ENCODE measurements at places on chromosomes 1 and 21.

- no peak for DNase-seq
These were observed 210.2 kb upstream of the DMRTA2 start for GRCh38 chr1:50633465-50633864.

GRCh38 chr1:45455162-45455561 lies 35.8 kb downstream of the TESK2 start:
- no peak for DNase-seq

DNA sequence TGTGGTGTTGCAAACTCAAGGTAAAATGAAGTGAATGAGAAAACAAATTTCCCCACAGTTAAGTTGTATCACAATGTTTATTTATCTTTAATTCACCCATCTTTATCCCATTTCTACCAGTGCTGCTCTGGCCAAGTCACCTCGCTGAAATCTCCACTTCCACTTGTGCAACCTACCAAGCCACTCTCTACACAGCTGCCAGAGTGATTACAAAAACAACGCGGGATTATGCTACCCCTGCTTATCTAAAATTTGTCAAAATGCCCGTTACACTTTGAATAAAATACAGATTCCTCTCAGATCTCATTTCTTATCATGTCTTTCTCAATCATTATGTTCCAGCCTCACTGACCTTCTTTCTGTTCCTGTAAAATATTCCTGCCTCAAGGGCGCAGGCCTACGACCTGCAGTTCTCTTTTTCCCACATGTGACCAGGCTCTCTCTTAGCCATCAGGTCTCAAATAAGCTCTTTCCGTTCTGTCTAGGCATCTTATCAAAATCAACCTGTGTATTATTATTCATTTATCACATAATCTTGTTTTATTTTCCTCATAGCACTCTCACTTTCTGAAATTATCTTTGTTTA lies 95.6 kb downstream of the NTMT2 start:
- DNase-seq = no peak

GRCh38 chr1:167465018-167465417 lies 53.3 kb downstream of the CD247 start:
- no peak for DNase-seq

- no peak for DNase-seq
These were observed at the start of gene CDA for GRCh38 chr1:20588634-20589225. TSS of gene CDA (plus strand) at chr1:20589097. CDS start at chr1:20589130, 33 bp downstream.

DNA sequence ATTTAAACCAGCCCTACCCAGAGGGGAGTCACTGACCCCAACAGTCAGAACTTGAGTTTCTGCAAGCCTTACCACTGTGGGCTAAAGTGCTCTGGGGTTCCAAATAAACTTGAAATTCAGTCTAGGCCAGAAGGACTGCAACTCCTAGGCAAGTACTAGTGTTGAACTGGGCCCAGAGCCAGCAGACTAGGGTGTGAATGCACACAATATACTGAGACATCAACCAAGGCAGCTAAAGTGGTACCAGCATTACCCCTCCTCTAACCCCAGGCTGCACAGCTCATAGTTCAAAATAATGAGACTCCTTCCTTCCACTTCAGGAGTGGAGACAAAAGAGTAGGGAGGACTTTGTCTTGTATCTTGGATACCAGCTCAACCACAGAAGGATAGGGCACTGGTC lies 18.9 kb upstream of the IL20 start:
- DNase-seq = no peak

- no peak for DNase-seq
These were observed 783.4 kb upstream of the BRINP3 start for GRCh38 chr1:191261111-191261510.

DNA sequence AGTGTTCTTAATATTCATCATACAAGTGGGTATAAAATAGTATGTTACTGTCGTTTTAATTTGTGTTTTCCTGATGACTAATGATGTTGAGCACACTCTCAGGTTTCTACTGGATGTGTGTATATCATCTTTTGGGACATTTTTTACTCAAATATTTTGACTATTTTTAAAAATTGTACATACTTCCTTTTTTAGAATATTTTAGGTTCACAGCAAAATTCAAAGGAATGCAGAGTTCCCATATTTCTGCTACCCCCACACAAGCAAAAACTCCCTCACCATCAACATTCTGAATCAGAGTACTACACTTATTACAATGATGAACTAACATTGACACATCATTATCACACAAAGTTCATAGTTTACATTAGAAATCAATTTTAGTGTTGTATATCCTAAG lies 114.5 kb downstream of the DPYD start:
- DNase-seq = no peak

- DNase-seq = no peak
These were observed 12.2 kb downstream of the ADAMTS1 start for GRCh38 chr21:26833011-26833410.

DNA sequence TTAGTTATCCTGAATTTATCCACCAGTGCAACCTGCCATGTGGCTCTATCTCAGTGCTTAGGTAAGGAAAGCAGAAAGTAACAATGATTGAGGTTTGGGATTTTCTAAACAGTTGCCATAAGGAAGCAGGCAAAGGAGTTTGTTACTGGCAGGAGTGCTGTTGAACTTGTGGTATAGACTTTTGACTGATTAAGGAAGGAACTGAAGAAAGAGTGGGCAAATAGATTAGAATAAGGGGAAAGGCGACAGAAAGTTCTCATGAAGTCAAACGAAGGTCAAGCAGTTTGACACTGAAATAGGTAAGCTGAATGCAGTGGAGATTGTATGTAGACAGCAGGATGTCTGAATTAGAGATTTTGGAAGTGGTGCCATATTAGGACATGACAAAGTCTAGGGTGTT lies 24.2 kb upstream of the CR2 start:
- no peak for DNase-seq

GRCh38 chr1:210378736-210379135 lies 50.0 kb downstream of the HHAT start:
- DNase-seq = no peak

DNA sequence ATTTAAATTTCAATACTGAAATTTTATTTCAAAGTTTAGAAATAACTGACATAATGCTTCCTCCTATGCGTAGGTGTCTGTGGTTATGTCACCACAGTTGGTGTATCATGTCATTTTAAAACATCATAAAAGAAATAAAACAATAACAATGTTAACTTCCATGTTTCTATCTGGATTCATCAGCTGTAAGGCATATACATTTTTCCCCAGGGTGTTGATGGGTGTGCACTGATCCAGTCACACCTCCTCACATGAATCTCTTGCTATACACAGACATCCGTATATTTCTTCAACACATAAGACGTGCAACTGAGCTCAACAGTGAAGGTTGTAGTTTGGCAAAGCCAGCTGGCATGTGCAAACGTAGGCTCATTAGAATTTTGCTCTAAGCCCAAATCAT lies 6.2 kb downstream of the KCNA3 start:
- DNase-seq = no peak

DNA sequence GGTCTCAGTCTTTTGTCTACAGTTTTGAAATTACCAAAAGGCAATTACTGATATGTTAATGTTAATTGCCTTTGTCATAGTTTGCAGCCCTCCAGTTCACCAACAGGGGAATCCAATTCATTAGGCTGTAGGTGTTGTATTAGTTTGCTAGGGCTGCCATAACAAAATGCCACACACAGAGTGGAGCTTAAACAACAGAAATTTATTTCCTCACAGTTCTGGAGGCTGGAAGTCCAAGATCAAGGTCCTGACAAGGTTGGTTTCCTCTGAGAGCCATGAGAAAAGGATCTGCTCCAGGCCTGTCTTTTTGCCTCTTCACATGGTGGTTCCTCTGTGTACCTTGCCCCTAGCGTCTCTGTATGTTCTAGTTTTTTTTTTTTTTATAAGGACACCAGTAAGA lies 1.3 kb downstream of the RTCA start:
- no peak for DNase-seq

DNA sequence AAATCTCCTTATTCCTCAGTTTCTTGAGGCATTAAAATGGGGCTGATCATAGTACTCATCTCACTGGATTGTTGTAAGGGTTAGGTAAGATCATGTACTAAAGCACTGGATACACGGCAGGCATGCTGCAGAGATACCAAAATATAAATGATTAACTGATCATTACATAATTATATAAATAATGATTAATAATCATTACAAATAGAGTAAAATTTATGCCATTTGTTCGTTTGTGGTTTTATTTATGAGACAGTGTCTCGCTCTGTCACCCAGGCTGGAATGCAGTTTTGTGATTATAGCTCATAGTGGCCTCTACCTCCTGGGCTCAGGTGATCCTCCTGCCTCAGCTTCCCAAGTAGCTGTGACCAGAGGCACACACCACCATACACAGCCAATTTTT lies 140.7 kb downstream of the HHAT start:
- no peak for DNase-seq

GRCh38 chr21:40162075-40162474 lies 294.8 kb downstream of the PCP4 start:
- no peak for DNase-seq

DNA sequence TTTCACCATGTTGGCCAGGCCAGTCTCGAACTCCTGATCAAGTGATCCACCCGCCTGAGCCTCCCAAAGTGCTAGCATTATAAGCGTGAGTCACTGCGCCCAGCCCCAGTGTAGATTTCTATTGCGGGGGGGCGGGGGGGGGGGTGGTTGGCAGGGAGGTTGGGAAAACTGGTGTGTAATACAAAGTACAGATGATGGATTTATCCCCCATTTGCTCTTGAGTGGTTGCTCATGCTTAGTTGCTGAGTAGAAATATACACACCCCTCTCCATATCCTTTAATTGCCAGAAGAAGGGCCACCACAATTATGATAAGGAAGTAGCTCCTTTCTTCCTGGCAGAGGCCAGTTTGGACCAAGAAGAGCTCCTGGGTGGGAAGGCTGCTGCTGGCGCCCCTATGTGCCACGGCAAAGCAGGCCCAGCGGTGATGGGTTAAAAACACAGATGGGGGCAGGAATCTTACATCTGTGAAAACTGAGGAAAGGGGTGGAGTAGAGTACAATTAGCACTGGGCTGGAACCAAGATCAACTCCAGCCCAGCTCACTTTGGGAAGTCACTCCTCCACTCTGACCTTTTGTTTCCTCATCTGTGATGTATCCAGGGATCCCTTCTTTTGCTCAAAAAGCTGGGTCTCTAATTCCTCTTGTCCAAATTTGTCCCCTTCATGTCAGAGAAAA lies 55.2 kb downstream of the MRPL37 start:
- DNase-seq = no peak

GRCh38 chr1:244010191-244010590 lies 40.9 kb upstream of the ZBTB18 start:
- DNase-seq = peak; percentile 44

DNA sequence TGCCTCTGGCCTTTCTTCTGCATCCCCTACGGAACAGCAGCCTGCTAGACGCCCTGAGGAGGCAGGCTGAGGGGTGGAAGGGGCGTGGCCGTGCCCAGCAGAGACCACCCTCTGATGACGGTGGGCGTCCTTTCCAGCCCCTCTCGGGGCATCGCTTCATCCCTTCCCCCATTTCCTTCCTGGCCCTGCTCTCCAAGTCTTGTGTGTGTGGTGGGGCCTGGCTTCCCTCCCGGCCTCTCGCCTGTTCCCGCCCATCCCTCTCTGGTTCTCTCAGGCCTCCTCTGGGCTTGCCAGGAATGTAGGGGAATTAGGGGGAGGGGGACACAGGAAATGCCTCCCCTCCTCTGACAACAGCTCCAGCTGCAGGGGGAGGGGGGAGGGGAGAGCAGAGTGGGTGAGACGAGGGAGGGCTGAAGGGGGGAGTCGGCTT lies 51.1 kb downstream of the SKI start:
- DNase-seq = no peak

- no peak for DNase-seq
These were observed 33.9 kb downstream of the PROK1 start for GRCh38 chr1:110484801-110485200.

DNA sequence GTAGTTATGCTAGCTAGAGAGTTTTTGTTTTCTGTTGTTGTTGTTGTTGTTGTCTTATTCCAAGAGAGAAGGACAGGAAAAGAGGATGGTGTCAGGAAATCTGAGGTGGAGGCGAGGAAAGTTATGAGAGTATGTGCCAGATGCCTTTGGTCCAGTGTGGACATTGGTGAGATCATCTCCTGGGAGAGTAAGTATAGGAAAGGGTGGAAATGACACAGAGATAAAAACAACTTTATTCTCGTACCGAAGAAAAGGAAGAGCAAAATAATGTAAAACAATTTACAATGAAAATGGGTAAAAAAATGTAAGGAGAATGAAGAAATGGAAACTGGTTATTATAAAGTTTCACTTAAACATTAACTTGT lies 97.4 kb upstream of the ADGRL2 start:
- no peak for DNase-seq

DNA sequence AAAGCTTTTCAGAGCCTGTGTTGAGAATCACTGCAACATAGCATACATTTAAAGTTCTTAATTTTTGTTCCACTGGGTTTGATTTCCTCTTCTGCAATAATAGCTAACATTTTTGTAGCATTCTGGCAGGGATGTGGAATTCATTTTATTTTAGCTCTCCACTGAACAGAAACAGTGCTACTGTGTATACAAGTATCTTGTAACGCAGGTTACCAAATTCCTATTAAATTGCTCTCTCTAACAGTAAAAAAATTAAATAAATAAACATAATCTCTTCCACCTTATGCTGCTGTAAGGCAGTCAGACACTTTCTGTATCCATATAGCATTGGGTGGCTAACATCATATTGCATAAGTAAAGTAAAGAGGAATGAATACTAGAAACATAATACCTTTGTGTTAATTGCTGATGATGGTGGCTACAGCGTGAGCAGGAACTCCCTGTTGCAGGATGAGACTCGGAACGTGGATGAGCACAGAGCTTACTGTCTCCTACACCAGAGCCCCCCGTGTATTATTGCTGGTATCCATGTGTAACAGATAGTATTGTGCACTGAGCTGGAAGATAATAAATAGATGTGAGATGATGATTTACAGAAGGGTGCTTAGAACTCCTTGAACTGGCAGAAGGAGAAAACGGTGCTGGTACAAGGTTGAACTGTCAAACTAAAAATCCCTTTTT lies 276.9 kb upstream of the SNX7 start:
- no peak for DNase-seq

GRCh38 chr1:207089627-207090355 lies 1.1 kb downstream of the C4BPB start:
- DNase-seq = no peak

GRCh38 chr1:24695202-24695974 lies 49.9 kb upstream of the CLIC4 start:
- no peak for DNase-seq

- DNase-seq = no peak
These were observed 132.1 kb upstream of the EDN2 start for GRCh38 chr1:41616563-41616962.

DNA sequence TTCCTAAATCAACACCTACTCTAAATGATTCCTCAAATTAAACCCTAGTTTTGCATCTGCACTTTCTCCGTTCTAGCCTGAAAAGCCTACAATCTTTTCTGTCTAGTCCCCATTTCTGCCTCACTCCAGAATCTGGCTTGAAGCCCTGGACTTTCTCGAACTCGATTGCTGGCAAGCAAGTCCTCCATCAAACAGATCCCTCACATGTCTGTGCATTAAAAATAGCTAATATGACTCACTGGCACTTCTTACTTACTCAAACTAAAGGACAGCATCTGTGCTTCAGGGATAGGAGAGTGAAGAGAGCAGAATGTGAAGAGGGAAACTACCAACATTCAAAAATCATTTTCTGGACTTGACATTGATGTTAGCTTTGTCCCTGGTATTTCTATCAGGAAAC lies 51.8 kb upstream of the CXADR start:
- no peak for DNase-seq
